ENCODE measurements at places on chromosomes 7 and 10.

- no peak for DNase-seq
Measured at GRCh38 chr10:98076086-98076485, 45.7 kb upstream of the CRTAC1 start.

DNA sequence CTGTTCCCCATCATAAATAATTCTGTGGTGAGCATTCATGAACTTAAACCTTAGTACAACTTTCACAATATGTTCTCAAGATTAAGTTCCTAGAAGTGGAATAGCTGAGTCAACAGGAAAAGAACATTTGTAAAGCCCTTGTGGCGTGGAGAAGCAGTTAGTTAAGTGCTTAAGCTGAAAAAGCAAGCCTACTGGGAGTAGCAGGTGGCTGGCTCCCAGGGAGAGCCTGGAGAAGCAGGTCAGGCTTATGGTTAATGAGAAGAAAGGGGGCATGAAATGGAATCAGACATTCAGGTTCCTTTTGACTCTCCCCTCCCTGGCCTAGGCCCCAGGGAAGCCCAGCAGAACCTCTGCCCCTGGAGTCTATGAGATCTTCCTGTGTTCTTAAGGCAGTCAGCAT, 35.3 kb downstream of the VSTM4 start:
- DNase-seq: no peak

- no peak for DNase-seq
Measured at GRCh38 chr7:69388452-69389137, 209.7 kb upstream of the AUTS2 start.

DNA sequence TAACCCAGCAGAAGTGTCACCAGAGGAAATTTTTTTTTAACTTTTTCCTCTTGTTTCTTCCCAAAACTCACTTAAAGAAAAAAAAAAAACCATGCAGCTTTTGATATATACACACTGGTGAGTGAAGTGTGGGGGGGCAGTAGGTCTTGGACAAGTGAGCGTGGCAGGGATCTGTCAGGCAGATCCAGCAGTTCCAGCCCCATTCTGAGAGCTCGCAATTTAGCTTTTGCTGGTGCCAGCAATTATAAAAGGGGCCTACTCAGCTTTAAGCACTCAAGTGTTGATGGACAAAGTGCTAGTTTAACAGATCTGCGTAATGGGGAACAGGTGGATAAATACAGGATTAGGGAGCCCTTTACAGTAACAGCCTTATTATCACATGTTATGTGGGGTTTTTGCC, 619.2 kb upstream of the GALNT17 start:
- no peak for DNase-seq

GRCh38 chr10:70923696-70924095, 35.3 kb upstream of the PCBD1 start:
- no peak for DNase-seq

DNA sequence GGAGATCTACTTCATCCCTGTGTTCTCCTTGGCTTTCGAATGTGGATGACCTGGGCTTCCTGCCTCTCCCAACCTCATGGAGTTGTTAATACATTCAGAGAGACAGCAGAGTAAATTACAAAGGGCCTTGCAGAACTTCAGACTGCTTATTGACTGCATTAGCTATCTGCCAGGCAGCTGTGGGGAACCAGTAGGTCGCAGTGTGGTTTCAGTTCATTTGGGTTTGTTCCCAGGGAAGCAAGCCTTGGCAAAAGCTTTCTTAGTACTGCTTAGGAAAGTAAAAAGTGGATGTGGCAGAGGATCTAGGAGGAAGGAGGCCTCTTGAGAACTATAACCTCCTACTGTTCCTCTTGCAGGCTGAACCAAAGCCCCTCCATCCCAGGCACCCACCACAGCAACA, 9.2 kb downstream of the NPFFR1 start:
- DNase-seq: no peak

DNA sequence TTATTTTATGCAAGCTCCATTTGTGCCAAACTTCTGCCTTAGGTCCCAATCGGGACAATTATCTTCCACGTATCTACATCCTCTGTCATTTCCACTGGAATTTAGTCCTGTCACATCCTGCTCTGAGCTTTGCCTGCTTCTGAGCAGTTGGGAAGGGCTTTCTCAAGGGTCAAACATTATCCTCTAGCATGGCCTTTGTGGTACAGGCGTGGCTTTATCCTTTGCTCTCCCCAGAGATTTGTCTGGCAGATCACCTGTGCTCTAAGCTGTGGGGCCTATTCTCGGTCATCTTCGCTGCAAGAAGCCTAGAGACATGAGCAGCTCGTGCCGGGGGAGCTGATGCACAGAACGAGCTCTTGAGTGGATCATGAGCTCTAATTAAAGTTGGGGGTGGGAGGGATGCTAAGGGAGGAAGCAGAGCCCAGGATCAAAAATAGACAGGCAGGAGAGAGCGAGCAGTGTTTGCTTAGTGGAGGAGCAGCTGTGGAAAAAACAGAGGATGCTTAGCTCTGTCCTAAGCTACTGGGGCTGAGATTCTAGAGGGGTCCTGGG, 19.8 kb upstream of the TMEM273 start:
- DNase-seq: no peak

DNA sequence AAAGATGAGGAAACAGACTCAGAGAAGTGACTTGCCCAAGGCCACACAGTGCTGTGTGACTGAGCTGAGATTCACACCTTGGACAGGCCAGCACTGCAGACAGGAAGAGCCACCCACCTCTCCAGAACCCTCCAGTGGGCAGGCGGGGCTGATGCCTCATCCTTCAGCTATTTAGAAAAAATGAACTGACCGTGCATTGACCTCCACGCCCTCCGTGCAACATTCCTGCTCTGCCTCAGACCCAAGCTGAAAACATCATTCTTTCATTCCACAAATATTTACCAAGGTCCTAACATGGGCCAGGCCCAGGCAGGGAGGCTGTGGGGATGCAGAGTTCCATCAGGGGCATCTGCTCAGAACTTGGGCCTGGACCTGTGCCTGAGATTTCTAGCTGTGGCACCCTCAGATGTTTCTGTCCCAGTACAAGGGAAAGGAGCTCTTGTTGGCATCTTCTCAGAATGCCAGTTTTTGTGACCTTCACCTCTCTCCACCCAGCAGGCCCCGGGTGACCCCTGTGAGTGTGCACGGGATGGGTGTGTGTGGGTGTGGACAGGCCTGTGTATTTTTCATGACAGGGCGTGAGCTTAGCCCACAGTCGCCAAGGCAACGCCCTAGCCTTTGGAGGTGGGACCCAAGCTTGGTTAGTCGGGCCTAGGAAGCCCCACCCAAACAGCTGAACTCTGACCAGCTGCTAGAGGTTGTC, 6.5 kb downstream of the VSIR start:
- DNase-seq: peak; percentile 88

GRCh38 chr7:73342645-73343044, 14.7 kb downstream of the FKBP6 start:
- DNase-seq: peak; percentile 69

GRCh38 chr10:28385748-28386502, 83.1 kb upstream of the MPP7 start:
- DNase-seq: no peak

- DNase-seq: no peak
Measured at GRCh38 chr7:23234569-23235296, 11.8 kb upstream of the GPNMB start.

DNA sequence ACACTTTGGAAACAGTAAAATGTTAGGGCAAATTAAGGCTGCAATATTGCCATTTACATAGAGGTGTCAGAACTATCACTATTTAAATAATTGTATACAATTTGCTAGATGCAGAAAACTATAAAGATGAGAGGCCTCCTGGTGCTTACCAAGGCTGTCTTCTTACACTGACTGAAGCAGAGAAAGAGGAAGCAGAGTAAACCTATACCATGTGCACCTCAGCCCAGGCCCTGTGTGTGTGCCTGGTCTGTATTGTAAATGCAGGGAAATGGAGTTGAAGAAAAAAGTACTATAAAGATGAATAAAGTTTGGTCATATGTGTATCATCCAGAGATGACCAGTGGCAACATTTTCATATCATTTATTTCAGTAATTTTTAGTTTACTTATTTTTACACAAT, 29.2 kb downstream of the ELMO1 start:
- DNase-seq: no peak

GRCh38 chr10:77317221-77317620, 320.4 kb downstream of the KCNMA1 start:
- DNase-seq: no peak

GRCh38 chr7:16594061-16594460, 51.5 kb downstream of the ANKMY2 start:
- peak; percentile 12 for DNase-seq

- no peak for DNase-seq
Measured at GRCh38 chr7:80819503-80819902, 99.3 kb downstream of the SEMA3C start.

- DNase-seq: no peak
Measured at GRCh38 chr7:126658684-126659083, 594.1 kb downstream of the GRM8 start.

DNA sequence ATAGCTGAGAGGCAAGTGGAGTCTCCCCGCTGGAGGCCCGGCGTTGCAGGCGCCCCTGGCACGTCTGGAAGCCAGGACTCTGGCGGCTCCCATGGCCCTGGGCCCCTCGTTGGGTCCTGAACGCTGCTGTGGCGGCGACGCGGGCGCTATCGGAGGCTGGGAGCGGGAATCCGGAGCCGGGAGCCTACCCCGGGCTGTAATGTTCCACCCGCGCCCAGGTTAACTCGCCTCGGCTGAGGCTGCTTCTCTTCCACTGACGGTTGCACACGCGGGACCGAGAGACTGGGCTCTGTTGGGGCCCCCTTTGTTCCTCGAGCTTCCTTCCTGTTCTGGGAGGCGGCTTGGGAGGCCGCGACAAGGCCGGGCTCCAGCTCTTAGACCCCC, 1.3 kb upstream of the HOXA5 start:
- no peak for DNase-seq

GRCh38 chr7:149769915-149770314, 3.5 kb downstream of the ZNF467 start:
- no peak for DNase-seq

GRCh38 chr10:124996854-124997215, 54.9 kb downstream of the ZRANB1 start:
- no peak for DNase-seq

GRCh38 chr7:78134774-78135173, 336.2 kb downstream of the PHTF2 start:
- DNase-seq: no peak

GRCh38 chr10:124353091-124353815, 65.5 kb downstream of the OAT start:
- DNase-seq: no peak

GRCh38 chr7:84908196-84908793, 278.6 kb downstream of the SEMA3D start:
- DNase-seq: no peak

GRCh38 chr10:108872854-108873253, 1050.5 kb downstream of the XPNPEP1 start:
- DNase-seq: no peak

DNA sequence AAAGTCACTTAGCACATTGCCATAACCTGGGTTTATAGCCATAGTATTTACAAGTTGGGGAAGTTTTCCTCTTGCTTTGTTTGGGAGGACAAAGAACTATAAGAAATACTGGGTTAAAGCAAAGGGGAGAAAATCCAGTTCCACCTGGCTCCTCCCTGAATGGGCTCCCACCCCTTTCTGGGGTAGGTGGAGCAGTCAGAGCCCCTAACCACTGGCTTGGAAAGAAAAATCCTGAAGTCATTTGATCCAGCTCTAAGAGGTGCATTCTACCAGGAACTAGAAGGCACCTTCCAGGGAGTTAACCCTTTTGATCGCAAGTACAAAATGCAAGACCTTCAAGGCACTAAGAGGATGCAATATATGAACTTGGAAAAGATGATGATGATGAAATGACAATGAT, 31.3 kb upstream of the TCF7L2 start:
- DNase-seq: no peak

DNA sequence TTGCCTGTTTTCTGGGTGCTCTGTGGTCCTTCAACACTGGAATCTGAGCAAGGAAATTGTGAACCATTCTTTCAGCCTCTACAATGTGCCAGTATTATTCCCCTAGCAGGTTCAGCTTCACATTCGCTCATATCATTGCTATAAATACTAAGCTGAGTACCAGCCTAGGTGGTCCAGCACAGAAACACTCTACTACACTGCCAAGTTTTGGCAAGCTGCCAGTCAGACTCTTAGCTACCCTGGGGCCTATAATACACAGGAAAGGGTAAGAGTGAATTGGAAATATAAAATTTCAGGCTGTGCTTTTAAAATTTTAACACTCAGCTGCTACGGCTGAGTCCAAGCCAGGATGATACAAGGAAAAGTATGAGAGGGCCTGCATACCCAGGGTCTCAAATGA, 49.9 kb upstream of the PPP1R3A start:
- no peak for DNase-seq

DNA sequence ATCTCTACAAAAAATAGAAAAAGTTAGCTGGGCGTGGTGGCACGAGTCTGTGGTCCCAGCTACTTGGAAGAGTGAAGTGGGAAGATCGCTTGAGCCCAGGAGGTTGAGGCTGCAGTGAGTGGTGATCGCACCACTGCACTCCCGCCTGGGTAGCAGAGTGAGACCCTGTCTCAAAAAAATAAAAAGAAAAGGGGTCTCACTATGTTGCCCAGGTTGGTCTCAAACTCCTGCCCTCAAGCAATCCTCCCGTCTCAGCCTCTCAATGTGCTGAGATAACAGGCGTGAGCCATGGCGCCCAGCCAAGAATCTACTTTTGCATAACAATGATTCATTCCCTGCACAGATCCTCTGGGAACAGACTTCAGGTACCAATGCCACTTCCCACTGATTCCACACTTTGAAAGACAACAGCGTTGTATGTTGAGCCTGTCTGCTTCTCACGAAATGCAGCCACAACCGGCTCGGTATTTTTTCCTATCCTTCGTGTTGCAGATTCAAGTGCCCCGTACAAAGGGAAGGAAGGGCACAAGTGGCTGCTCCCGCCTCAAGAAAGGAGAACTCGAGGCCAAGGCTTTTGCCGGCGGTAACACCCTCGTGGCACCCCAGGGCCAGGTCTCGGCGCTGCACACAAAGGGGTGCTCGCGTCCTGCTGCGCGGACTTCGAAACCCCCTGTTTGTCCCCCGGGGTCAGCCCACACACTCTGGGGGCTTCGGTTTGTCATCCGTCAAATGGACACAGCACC, 745 bp downstream of the DAGLB start:
- DNase-seq: peak; percentile 79

GRCh38 chr10:105974803-105975456, 1189.6 kb downstream of the SORCS1 start:
- DNase-seq: no peak

- DNase-seq: no peak
Measured at GRCh38 chr7:105216786-105217185, 171.9 kb downstream of the SRPK2 start.

- DNase-seq: no peak
Measured at GRCh38 chr7:84314263-84314662, 119.7 kb upstream of the SEMA3A start.

- peak; percentile 21 for DNase-seq
Measured at GRCh38 chr7:121961089-121961867, 88.3 kb downstream of the PTPRZ1 start.

GRCh38 chr10:3848005-3848774, 63.2 kb upstream of the KLF6 start:
- DNase-seq: no peak
